Ammon's horn (tissue), 1 donor: ENCODE measurements at places on chromosomes 7 and 10.

DNA sequence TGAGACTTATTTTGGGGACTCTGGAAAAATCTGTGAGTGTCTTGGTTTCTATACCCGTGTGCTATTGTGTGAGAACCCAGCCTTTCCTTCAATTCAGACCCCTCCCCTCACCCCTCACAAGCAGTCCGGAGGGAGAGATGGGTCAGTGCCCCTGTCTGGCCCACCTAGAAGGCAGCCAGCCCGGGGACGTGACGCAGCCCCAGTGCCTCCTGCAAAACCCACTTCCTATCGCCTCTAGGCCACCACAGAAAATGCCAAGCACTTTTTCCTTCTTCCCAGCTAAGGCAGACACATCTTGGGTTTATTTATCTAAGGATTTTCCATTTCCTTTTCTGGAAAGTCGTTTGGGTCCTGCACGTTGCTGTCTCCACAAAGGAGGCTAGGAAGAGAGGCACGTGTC, 11.6 kb upstream of the AQP1 start:
- no peak for DNase-seq

GRCh38 chr10:71899665-71900412, 48.8 kb upstream of the PSAP start:
- DNase-seq: no peak

DNA sequence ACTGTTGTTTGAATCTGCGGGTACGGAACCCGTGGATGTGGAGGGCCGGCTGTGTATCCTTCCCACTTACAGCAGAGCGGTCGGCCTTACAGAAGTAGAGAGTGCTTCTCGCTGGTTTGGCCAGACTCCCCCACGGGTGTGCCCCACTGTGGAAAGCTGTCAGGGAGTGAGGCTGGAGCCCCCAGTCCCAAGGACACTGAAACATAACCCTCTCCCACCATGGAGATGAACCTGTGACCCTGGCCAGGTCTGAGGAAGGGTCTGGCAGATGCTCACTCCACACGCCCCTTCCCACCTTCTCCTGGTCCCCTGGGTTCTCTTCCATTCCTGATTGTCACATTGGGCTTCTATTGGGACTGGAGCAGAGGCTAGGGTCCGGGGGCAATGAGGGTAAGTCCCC, 39.6 kb downstream of the TSPAN15 start:
- DNase-seq: no peak

GRCh38 chr7:32170838-32171237, 100.6 kb upstream of the PDE1C start:
- DNase-seq: no peak

DNA sequence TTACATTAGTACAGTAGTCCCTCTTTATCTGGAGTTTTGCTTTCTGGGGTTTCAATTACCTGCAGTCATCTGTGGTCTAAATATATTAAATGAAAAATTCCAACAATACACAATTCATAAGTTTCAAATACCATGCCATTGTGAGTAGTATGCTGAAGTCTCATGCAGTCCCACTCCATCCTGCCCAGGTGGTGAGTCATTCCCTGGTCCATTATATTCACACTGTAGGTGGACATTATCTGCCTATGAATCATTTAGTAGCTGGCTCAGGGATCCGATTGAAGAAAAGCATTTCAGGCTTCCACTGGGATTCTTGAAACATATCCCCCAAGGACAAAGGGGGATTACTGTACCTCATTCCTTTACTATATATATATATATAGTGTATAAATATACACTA, 298.2 kb upstream of the GALNT17 start:
- no peak for DNase-seq

GRCh38 chr7:119562839-119563238, 710.1 kb upstream of the KCND2 start:
- DNase-seq: peak; percentile 8

DNA sequence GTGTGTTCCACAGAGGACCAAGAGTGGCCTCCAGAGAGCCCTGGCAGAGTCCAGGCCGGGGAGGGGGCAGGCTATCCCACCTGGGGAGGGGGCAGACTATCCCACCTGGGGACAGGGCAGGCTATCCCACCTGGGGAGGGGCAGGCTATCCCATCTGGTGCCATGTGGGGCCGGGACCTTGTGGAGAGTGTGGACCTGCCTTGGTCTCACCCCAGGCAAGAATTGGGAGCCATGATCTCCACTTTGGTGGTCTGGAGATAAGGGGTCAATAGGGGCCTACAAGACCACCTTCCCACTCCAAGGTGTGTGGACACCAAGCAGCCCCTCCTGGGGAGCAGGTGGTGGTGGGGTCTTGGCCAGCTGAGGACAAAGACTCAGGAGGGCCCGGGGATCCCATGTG, 138.2 kb downstream of the EBF3 start:
- DNase-seq: no peak

GRCh38 chr7:20596653-20597052, 18.8 kb upstream of the ABCB5 start:
- DNase-seq: no peak

GRCh38 chr7:8433477-8434289, at the start of gene NXPH1:
Gene NXPH1 (plus strand): TSS chr7:8433609.
- DNase-seq: peak; percentile 29

GRCh38 chr7:125088555-125088954, 158.9 kb upstream of the POT1 start:
- DNase-seq: no peak

- no peak for DNase-seq
Observed at GRCh38 chr7:31705377-31705776, 18.4 kb downstream of the PPP1R17 start.

DNA sequence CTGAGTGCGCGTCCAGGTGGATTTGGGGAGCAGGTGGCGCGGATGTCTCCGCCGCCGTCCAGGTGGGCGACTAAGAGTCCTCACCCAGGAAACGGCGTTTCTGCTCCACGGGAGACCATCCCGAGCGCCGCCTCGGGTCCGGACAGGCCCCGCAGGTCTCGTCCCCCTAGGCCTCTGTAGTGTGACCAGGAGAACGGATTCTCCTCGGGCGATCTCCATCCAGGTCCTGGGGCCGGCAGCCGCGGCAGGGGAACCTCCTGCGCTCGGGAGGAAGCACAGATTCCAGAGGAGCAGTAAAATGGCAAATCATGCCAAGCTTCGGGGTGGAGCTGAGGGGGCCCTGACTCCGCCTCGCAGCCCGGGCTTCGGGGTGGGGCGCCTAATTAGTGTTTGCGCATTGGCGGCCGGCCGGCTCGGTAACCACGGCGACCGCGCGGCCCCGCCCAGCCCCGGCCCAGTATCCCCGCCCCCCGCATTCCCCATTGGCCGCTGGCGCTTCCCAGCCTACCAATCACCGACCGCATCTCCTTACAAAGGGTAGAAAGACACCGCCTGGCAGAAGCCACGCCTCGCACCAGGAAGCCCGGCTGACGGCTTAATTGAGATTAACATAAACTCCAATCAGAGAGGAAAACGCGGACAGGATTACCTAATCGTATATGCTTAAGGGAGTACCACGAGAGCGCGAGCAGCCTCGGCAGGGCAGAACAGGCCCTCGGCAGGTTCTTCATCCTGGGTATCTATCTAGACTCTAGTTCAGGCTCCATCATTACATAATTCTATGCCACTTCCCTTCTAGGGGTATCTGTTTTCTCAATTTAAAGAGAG, 168.6 kb downstream of the ARHGAP12 start:
- peak; percentile 99 for DNase-seq

DNA sequence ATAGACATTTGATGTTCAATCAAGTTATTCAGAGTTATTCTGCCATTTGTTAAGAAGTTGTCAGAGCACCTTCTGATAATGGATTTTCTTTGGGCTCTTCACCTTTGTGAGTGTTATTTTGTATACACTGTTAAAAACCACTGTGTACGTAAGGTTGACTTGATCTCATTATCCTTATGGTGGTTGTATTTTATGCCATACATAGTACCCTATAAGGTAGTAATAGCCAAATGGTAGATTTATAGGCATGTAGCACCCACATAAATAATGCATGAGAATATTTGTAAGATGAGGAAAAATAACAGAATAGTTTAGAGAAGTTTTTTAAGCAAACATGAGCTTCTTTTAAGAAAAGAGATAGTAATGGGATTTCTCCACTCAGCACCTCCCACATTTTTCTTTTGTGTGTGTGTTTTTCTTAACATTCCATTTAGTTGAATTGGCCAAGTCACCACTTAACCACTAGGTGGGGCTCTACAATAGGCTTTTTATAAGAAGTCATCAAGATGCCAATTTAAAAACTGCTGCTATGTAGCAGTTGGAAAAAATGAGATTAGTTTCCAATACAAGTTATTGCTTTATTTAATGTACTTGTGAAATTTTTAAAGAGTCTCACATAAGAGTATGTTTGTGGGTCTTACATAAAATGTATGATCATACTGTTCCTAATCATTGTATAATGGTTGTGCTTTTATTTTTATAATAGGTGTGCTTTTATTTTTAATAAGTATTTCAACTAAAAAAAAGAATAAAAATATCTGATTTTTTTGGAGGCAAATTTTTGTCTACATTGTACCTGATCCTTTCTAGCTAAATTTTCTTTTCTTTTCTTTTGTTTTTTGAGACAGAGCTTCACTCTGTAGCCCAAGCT, 41.1 kb upstream of the STMP1 start:
- DNase-seq: peak; percentile 73

DNA sequence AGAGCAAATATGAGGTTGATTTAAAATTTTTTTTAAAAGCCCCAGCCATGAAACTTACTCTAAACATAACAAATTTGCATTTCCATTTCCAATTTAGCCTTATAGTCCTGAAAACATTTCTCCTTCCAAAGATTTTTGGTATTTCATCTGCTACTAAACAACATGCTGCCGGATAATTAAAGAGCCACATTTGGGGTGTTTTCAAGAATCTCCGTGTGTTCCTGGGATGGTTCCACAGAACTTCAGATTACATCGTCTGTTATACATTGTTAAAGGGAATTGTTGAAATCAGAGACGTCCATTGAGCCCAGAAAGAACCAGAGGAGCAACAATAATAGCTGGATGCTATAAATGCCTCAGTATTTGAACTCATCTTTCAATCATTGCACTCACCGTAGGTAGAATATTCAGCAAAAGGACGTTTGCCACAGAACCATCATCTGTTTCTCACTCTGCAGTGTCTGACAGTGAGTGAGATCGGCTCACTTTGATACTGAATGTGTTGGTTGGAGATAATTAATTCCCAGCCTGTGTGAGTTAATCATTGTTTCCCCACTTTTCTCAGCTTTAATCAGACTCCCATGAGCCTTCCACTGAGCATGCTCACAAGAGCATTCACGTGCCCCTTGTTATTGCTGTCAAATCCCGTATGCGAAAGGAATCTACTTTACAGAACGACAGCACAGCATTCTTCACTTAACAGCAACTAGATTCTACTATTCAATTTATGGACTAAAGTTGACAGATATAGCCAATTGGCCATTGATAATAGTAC, 128.4 kb upstream of the PALS2 start:
- peak; percentile 54 for DNase-seq

GRCh38 chr7:69109246-69109645, 489.0 kb upstream of the AUTS2 start:
- no peak for DNase-seq

DNA sequence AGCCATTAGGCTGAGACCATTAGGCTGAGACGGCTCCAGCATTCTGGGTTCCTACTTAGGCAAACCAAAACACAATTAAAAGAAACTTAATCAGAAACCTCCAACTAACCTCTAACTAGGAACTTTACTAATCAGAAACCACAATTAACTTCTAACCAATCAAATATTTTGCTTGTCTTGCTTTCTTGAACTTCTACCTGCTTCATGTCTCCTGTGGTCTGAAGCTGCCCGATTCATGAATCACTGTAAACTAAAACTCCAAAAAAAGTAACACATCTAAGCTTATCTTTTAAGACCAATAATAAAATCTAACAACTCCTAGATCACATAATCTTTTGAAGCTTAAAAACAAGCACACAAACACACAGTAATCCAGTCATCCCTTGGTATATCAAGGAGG, 76.1 kb downstream of the PDSS1 start:
- DNase-seq: no peak

DNA sequence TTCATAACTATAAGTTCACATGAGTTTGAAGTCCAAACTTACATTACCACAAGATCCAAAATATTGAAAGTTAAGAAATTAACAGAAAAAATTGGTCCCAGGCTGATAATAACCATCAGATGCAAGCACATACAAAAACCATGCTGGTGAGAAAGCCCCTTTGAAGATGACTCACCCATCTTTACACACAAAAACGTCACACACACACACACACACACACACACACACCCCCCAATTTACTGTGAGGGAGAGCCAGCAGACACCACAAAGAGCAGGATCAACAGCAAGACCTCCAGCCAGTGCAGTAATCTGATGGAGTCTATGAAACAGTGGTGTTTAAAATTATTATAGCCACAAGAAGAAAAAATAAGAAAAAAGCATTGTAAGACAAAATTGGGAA, 50.1 kb upstream of the DRGX start:
- DNase-seq: no peak

DNA sequence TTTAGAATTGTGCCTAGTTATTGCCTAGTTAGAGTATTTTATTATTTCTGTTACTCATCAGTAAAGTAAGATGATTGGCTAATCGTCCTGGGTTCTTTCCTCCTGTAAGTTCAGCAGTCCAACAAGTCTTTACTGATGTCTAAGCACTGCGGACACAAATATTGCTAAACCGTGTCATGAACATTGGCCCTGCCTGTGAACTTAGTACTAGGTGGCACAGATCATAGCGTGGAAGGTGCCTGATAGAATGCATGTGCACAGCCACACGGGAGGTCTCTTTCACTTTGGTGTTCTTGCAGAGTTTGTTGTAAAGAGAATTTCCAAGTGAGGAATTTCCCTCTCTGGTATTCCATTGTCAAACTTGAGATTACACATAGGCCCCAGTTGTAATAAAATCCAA, 38.0 kb downstream of the RBM33 start:
- no peak for DNase-seq

GRCh38 chr7:94003446-94004023, 620 bp downstream of the BET1 start:
- no peak for DNase-seq

DNA sequence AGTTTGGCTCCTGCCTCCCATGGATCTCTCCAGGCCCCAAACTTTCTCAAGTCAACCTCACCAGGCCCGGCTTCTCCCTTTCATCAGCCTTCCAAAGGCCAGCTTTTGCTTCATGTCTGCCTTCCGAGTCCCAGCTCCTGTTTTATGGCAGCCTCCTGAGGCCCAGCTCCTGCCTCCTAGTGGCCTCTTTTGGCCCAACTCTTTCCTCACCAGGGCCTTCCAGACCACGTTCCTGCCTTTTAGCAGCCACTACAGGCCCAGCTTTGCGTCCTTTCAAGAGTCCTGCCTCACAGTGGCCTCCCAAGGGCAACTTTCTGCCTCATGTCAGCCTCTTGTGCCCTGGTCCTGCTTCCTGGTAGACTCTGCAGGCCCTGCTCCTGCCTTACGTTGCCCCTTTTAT, 15.3 kb upstream of the TMEM248 start:
- DNase-seq: no peak

DNA sequence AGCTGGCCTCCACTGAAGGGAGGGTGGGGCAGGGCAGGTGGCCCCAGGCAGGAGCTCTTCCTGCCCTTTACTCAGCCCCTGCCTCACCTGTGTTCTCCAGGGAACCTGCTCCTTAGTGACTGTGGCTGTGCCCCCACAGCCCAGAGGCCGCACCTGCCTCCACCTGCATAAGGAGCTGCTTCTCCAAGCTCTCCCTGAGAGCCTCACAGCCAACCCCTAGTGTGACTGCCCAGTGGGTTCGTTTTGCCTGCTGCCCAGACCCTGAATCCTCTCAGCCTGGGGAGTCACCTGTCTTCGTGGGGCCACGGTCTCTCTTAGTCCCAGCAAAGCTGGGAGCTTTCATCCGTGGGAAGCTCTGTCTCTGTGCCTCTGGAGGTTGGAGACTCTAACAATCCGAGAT, 94.4 kb downstream of the GLRX3 start:
- DNase-seq: no peak
